ENCODE measurements at places on chromosomes 1 and 21. TPM values are rescaled to one million over a fixed set of nuclear protein-coding genes. Genes with fewer than 3 reads are reported as not detected.

The PRDM16 gene
- polyA plus RNA-seq = 12.5 TPM

The SYT2 gene
- 1.9 TPM for polyA plus RNA-seq

DNA sequence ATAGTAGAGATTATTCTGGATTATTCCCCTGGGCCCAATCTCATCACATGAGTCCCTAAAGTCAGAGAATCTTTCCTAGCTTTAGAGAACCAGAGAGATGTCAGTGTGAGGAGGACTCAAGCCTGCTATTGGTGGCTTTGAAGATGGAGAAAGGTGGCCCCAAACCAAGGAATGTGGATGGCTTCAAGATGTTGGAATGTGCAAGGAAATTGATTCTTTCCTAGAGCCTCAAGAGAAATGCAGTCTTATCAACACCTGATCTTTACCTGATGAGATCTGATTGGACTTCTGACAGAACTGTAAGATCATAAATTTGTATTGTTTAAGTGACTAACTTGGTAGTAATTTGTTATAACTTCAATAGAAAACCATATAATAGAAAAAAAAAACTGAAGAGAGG is 51.0 kb downstream of the NME7 start:
- no peak for DNase-seq

The PATJ gene
- 43.0 TPM for polyA plus RNA-seq

The UBE2U gene
- not detected for polyA plus RNA-seq

GRCh38 chr1:21567241-21568005 is 58.2 kb downstream of the ALPL start:
- no peak for DNase-seq

DNA sequence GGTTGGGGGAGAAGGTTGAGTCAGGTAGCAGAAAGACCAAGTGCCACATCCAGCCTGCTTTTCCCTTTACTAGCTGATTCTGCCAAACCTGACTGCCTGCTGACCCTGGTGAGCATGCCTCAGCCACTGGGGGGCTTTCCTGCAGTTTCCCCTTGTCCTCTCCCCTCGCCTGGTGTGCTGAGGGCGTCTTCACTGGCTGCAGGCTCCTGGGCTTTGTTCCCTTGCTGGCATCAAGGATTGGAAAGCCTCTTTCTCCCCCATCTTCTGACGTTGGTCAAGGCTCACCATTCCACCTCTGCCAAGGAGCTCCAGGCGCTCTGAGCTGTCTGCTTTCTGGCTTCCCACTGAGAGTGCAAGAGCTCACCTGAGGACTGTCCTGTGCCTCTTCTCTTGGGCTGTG is 28.4 kb downstream of the MAN1C1 start:
- DNase-seq = no peak

The DNM3 gene
- 3.7 TPM for polyA plus RNA-seq

DNA sequence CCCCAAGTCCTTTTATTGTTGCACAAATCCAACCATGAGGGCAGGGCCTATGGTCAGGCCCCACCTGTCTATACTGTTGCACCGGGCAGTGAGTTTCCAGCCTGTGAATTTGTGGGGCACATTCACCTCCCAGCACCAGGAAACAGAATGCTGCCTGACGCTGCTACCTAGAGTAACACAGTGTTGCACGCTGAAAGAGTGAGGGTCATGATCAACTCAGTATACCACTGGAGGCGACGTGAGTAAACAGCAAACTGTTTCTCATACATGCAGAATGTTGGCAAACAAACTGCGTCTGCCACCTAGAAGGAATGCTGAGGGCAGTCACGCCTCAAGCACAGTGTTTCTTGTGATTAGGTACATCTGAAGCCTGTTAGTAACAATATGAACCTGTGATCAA is 13.4 kb upstream of the LRRC47 start:
- DNase-seq = no peak

DNA sequence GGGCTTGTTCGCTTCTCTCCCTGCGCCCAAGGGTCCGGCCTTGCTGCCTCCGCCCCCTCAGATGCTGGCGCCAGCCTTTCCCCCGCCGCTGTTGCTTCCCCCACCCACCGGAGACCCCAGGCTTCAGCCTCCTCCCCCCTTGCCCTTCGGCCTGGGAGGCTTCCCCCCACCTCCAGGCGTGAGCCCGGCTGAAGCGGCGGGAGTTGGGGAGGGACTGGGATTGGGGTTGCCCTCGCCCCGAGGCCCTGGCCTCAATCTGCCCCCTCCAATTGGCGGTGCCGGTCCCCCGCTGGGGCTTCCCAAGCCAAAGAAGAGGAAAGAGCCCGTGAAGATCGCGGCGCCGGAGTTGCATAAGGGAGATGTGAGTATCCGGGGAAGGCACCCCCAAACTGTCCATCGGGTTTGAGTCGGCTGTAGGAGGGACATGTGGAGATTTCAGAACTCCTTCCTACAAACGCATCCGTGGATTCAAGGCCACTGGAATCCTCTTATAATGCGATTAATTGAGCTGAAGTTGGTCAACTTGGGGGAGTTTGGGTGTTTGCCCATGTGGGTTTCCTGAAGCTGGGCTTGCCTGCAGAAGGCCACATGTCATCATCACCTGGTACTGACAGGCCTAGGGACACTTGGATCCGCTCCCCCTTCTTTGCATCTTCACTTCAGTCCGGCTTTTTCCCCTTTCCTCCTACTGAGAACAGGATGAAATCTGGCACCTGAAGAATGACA is 707 bp downstream of the PRCC start:
- no peak for DNase-seq

The TFF3 gene
- polyA plus RNA-seq = 5.0 TPM

DNA sequence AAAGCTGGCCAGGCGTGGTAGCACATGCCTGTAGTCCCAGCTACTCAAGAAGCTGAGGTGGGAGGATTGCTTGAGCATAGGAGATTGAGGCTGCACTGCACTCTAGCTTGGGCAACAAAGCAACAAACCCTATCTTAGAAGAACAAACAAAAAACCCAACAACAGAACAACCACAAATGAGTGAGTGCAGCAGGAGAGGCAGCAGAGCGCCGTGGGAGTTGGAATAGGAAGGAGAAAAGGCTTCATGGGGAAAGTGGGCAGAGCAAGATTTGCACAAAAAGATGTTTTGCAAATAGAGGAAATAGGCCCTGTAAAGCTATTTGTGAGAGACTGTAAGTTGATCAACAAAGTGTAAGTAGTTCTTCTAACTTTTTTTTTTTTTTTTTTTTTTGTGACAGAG is 19.6 kb downstream of the SMAP2 start:
- no peak for DNase-seq

The TEX38 gene
- polyA plus RNA-seq = 0.54 TPM

DNA sequence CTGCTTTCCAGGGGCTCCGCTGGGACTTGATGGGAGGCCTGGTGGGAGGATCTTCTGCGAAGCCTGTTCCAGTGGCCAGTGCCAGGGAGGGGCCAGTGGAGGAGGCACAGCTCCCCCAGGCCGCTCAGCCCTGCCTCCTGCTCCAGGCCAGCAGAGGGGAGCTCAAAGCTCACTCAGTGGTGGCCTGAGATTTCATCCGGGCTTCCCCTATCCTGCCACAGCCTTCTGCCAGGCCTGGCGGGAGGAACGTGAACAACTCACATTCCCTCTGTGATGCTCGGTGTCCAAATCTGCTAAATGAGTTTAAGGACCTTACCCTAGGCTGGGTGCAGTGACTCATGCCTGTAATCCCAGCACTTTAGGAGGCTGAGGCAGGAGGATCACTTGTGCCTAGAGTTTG is 3.3 kb downstream of the CLCNKB start:
- DNase-seq = no peak

DNA sequence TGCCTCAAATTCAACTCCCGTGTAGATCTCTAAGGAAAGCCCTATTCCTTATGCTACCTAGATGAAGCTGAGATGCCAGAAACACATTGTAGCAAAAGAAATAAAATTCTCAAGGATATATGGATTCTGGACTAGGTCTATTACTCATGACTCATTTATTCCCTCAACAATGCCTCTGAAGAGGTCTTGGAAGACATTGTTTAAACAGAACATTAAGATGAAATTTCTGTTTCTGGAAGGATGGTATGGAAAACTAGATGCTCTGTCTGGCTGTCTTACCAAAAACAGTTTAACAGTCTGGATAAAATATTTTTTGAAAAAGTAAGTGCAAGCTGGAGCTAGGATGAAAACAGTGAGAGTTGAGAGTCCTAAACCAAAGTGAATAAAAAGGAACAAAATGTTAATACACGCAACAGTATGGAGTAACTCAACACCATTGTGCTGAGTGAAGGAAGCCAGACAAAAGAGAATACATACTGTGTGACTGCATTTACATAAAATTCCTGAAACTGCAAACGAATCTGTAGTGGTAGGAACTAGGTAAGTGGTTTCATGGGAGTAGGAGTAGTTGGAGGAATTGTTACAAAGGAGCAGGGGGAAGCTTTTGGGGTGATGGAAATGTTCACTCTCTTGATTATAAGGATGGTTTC is 59.3 kb upstream of the GNG12 start:
- no peak for DNase-seq

The CR2 gene
- polyA plus RNA-seq = 0.91 TPM

- DNase-seq = no peak
These were observed 18.6 kb upstream of the ALDH4A1 start for GRCh38 chr1:18920931-18921330.

Measured in left renal cortex interstitium (tissue), 4 donors.